ENCODE measurements at places on chromosomes 13 and 19.

- DNase-seq = no peak
Measured at GRCh38 chr13:41554626-41555386, 97.5 kb downstream of the RGCC start.

DNA sequence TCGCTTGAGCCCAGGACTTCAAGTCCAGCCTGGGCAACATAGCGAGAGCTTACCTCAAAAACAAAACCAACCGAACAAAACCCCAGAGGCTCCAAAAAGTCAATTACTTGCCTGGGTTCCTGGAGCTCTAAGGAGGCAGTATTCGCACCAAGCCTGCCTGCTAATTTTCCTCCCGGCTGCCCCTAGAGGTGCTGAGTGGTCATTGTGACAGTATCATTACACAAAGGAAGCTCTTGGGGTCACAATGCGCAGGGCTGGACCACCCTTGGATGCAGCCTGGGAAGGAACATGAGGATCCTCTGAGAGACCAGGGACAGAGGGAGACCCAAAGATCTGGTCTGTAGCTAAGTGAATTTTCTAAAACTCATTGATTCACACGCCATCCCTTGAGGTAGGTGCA is 8.5 kb upstream of the PEX11G start:
- DNase-seq = no peak

- no peak for DNase-seq
Measured at GRCh38 chr19:53936029-53936428, 26.7 kb upstream of the CACNG8 start.

DNA sequence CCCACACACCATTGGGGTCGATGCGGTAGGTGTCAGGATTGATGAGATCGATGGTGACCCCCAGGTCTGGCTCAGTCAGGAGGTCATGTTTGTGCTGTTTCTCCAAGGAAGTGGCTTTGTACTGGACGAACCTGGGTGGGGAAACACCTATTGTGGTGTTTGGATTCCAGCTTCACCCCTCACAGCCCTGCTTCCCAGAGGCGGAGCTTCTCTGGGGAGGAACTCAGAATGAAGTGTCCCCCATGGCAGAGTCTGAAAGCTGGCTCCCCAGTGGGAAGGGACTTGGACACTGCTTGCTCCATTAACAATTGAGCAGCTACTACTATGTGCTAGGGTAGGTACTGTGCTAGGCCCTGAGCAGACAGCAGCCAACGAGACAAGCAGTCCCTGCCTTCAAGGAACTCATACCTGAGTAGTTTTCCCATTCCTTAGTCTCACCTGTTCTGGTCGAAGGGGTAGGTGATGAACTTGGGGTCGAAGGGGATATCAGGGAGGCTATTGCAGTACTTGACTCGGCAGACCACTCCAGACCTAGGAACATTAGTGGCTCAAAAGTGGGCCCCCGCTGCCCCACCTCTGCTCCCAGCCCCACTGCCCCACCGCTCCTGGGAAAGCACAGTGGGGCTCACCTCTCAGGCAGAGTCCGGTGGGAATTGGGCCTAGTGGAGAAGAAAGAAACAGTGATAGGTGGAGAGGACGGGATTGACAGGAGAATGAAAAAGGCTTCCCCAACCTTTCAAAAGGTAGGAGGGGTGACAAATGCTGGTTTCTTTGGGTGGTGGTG is 1.1 kb downstream of the PAF1 start:
- no peak for DNase-seq

DNA sequence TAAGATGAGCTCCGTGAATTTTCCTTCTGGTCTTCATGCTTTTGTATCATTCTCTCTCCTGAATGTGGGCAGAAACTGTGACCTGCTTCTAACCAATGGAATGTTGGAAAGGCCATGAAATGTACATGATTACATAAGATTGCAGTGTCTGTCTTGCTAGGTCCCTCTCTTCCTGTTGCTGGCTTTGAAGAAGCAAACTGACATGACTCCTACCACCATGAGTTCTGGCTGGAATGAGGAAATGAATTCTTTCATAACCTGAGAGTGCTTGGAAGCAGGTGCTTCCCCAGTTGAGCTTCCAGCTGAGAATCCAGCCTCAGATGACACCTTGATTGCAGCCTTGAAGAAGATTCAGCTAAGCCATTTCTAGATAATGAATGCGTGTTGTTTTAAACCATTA is 275.0 kb upstream of the MIR17HG start:
- no peak for DNase-seq

DNA sequence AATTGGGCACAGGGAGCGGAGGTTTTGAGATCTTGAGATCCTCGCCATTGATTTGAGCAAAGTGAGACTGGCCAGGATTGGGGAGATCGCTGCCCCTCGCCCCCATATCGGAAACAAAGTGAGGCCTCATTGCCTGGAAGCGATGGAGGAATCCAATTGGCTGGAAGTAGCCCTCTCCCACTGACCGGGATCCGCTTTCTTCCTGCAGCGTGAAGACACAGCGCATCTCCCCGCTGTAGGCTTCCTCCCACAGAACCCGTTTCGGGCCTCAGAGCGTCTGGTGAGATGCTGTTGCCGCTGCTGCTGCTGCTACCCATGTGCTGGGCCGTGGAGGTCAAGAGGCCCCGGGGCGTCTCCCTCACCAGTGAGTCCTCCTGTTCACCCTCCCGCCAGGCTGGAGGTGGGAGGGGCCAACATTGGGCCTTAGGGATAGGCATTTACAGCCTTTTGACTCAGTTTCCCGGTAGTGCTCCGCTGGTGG is 438 bp downstream of the PRKCSH start:
- no peak for DNase-seq

DNA sequence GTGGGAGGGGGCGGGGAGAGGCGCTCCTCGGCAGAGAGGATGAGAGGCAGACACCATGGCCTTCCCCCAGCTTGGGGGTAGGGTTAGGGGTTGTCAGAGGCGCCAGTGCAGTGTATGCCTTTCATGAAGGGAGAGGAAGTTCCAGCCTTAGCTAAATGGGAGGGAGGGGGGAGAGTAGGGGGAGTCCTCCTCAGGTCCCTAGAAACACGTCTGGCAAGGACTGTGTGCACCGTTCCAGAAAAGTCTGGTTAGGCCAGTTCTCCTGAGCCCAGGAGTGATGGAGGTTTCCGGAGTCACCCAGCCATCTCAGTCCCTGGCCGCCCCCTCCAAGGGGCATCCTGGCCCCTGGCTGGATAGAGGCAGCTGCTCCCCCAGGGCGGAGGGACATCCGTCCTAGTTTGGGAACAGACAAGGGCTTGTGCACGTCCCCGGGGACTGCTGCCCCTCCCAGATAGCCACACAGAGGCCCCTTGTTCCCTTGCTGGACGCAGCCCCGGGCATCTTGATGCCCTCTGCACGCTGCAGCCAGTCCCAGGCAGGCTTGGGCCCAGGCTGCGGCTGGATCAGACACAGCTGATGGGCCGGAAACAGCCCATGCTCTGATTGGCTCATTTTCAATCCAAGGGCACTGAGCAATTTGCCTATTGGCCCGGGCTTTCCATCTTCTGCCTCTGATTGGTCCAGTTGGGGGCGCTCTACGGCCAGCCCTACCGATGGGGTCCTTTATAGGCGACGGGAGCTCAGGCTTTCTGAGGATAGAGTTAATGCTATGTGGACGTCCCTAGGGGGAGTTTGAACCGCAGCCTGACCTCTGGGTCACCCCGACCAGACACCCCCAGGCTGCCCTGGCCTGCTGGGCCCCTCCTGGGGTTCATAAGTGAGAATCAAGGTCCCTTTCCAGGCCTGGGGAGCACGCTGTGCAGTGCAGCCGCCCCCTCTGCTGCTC is 3.8 kb downstream of the S1PR2 start:
- no peak for DNase-seq

- no peak for DNase-seq
Measured at GRCh38 chr13:93147298-93147645, 79.3 kb upstream of the GPC6 start.

Measured in activated CD4-positive, alpha-beta T cell treated with anti-CD3 and anti-CD28 coated beads, Interleukin-2, amount 50 U/mL, for 1 hour (primary cell).